ENCODE measurements at places on chromosomes 6 and 20.

DNA sequence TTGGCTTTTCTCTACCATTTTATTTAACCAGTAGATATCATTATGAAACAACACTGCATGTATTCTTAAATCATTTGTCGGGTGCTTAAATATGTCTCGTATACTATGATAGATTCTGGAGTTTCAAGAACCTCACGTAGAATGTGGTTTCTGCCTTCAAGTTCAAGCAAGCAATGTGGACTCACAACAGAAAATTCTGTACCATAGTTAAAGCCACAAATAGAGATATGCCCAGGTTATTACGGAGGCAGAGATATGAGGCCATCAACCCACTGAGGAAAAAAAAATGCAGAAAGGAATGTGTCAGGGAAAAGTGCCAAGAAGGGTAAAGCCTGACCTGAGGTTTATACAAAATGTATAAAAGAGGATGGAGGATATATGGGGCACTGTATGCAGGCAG is 109.9 kb downstream of the GFRAL start:
- no peak for DNase-seq
- H3K4me1 ChIP-seq, result no peaks in the 10 kb centered on the region
- no peak overlapping the region for H3K27ac ChIP-seq
- no peak overlapping the region for H3K4me3 ChIP-seq
- H3K36me3 ChIP-seq, result no peaks in the 10 kb centered on the region
- H3K27me3 ChIP-seq, result no peaks in the 10 kb centered on the region

DNA sequence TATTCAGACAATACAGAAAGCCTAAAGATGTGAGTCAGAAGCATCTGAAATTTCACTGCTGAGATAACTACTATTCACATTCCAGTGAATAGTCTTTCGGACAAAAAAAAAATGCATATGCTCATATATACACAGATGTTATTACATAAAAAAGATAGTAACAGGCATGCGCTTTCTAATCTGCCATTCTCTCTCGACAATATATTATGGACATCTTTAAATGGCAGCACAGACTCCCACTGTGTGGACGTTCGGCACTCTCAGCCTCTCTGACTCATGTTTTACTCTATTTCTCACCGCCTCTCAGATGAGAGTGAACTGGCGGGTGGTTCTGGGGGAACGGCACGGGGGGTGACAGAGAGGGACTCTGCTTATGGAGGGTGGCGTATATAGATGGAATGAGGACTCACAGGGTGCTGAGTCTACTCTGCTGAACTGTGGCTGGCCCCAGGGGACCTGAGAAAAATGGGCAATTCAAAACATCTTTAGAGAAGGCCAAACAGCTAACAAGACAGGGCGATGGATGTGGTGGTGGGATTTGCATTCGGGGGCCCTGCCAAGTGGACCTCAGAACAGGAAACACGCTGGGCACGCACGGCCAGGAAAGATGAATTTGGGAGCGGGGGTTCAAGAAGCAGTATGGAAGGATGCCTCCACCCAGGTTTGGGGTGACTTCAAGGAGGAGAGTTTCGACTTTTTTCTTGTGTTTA is 68.9 kb downstream of the MDGA1 start:
- peaks cover 10% of the 10 kb centered on the region for H3K4me1 ChIP-seq
- H3K36me3 ChIP-seq, result no peaks in the 10 kb centered on the region
- H3K4me3 ChIP-seq, result no peak overlapping the region
- no peaks in the 10 kb centered on the region for H3K27me3 ChIP-seq

GRCh38 chr6:46288835-46289234 is 118.1 kb upstream of the ENPP5 start:
- H3K4me1 ChIP-seq, result no peaks in the 10 kb centered on the region
- no peak overlapping the region for H3K4me3 ChIP-seq
- no peak overlapping the region for H3K27ac ChIP-seq
- no peak for DNase-seq
- H3K36me3 ChIP-seq, result no peaks in the 10 kb centered on the region

DNA sequence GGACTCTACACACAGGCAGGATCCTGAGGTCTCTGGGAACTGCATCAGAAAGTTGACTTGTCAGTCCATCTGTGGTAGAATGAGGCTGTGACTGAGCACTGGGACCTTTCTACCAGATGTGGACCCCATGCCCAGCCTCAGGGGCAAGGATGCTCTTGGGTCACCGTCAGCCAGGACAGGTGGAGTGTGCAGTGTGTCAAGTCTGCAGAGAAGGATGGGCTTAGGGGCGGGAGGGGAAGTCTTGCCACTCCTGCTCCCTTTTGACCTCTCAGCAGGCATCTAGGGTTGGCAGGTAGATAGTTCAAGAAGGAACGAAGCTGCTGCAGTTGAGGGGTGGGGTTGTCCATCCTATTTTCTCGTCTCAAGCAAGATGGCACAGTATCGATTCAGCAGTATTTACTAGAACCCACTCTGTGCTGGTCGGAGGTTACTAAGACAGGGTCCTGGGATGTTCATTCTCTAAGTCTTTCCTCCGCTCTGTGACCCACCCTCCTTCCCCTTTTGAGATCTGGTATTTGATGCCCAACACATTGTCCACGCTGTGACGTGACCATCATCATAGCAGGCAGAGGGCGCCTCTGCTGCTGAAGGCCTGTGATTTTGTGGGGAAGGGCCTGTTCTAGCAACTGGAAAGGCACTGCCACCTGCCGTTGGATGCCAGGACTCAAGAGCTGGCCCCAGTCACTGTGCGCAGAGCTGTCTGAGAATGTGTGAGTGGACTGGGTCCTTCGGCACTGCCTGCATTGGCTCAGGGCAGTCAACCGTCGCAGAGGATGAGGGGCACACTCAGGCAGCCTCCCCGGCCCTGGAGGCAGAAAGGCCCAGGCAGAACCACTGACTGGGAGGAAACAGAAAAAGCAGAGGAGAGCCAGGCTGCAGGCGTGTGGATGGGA is 23.2 kb downstream of the RBCK1 start:
- H3K36me3 ChIP-seq, result no peaks in the 10 kb centered on the region
- H3K4me1 ChIP-seq, result no peaks in the 10 kb centered on the region
- H3K4me3 ChIP-seq, result no peak overlapping the region
- no peak for DNase-seq
- H3K27me3 ChIP-seq, result no peaks in the 10 kb centered on the region

- H3K27me3 ChIP-seq, result no peaks in the 10 kb centered on the region
- H3K27ac ChIP-seq, result no peak overlapping the region
- H3K4me1 ChIP-seq, result peaks cover under 1% of the 10 kb centered on the region
- H3K4me3 ChIP-seq, result no peak overlapping the region
- H3K36me3 ChIP-seq, result no peaks in the 10 kb centered on the region
Measured at GRCh38 chr20:33568868-33569801, 79.2 kb downstream of the CBFA2T2 start.

DNA sequence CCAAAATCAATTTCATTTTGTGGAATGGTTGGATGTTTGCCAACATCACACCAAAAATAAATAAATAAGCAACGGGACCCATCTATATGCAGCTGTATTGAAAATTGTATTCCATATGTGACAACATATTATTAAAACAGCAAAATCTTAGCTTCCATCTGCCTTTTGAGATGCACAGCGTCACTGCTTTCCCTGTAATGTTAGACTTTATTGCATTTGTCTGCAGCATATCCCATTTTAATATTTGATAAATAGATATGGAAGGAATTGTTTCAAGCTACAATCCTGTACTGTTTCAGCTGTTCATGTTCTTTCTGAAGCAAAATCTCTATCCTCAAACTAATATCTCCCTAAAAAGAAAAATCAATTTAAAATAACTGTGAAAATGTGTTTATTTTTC is 509.1 kb downstream of the PKHD1 start:
- DNase-seq, result no peak
- H3K27ac ChIP-seq, result no peak overlapping the region
- H3K4me1 ChIP-seq, result no peaks in the 10 kb centered on the region
- H3K4me3 ChIP-seq, result no peak overlapping the region
- H3K27me3 ChIP-seq, result no peaks in the 10 kb centered on the region
- no peaks in the 10 kb centered on the region for H3K36me3 ChIP-seq

DNA sequence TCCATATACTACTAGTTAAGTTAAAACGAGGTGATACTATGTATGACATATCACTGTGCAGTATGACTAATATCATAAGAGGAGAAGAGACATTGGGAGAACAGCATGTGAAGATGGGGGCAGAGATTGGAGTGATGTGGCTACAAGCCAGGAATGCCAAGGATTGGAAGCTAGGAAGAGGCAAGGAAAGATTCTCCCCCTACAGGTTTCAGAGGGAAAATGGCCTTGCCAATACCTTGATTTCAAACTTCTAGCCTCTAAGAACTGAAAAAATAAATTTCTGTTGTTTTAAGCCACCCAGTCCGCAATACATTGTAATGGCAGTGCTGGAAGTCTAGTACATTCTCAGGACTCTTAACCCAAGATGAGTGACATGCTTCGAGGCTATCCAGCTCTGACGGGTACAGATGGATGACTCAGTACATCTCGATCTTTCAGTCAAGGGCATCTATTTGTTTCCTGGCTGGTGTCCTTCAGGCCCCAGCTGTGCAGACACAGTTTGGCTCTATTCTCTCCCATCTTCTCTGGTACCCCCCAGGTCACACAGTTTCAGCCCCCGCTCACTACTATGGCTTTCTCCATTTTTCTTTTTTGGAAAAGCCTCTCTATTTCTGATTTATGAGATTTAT is 55.5 kb upstream of the THEMIS start:
- H3K36me3 ChIP-seq, result no peaks in the 10 kb centered on the region
- no peak overlapping the region for H3K27ac ChIP-seq
- H3K4me1 ChIP-seq, result no peaks in the 10 kb centered on the region
- H3K4me3 ChIP-seq, result no peak overlapping the region

DNA sequence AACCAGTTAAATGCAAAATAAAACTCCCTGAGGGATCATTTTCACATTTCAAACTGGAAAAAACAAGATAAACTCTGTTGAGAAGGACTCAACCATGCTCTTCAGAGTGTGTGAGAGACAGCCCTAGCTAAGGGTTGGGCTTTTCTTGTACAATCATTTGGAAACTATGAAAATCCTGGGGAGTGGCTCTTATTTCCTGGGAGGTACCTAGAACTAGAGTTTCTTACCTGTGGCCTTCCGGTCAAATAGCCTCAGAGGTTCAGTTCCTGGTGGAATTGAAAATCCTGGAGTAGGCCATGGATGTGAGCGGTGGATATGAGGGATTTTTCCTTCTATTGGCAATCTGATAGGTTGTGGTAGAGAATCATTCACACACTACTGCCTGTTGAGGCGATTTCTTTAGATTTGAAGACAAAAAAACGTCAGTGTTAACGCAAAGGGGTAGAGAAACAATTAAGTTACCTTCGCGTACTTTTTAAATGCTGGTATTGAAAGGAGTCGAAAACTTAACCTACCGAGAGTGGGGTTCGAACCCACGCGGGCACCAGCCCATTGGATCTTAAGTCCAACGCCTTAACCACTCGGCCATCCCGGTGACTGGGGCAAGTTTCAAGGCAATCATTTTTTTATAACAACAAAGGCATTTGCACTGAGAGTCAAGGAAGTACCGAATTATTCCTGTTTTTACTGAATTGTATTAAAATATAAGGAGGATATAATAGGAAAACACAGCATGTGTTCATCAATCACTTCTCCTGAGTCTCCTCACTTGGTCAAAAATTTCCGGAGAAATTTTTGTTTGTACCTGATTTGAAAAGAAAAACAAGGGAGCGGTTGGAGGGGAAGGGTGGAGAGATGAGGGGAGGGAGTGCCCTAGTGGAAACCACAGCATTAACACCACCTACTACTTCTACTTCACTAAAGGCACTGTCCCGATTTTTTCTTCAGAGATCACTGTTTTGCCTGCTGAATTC is 191.3 kb downstream of the OR2B2 start:
- DNase-seq, result no peak
- H3K36me3 ChIP-seq, result no peaks in the 10 kb centered on the region
- H3K27me3 ChIP-seq, result no peaks in the 10 kb centered on the region
- no peak overlapping the region for H3K4me3 ChIP-seq
- H3K4me1 ChIP-seq, result no peaks in the 10 kb centered on the region
- no peak overlapping the region for H3K27ac ChIP-seq

DNA sequence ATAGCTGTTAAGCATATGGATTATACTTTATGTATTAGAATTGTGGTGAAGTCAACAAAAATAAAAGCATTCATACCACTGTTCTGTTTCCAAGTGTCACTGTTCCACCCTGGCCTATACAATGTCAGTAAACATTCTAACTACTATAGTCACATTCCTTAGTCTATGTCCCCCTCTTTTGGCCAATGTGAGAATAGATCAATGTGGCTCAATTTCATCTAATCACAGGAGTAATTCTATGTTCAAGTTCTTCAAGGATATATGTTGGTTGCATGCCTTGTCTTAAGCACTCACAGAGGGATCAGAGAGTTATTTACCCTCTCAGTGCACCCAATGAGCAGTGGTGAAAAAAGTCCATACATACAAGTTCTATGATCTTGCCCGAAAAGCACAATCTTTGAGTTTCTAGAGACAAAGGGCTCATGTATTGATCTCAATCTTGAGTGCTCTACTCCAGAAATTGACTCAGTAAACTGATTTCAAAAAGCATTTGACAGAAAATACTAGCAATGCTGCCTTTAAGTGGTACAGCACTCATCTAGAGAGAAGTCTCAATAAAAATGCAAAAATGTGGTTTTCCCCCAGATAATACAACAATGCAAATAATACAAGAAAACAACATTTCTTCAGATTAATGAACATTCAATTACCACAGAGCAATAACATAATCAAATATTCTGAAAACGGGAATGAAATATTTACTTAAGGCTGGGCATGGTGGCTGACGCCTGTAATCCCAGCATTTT is 16.5 kb downstream of the SMLR1 start:
- no peak overlapping the region for H3K4me3 ChIP-seq
- no peaks in the 10 kb centered on the region for H3K27me3 ChIP-seq
- H3K27ac ChIP-seq, result no peak overlapping the region
- no peaks in the 10 kb centered on the region for H3K4me1 ChIP-seq
- DNase-seq, result peak; percentile 27

DNA sequence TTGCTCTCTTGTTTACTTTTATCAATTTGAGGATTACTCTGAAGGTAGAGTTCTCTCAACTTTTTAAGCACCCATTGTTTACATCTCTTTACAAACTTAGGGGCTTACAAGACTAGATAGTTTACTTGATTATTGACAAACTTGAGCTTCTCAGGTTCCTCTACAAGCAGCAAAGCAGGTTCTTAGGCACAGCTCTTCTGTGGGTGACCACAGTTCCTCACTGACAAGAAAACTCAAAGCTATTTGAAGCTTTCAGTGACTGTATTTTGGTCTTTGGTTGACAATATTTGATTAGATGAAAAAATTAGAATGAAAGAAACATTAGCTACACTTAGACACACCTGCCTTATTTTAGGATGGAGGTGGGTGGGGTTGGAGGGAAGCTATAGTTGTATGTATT is 327.3 kb upstream of the RUNX2 start:
- H3K4me1 ChIP-seq, result no peaks in the 10 kb centered on the region
- no peaks in the 10 kb centered on the region for H3K27me3 ChIP-seq
- H3K36me3 ChIP-seq, result no peaks in the 10 kb centered on the region
- H3K4me3 ChIP-seq, result no peak overlapping the region

DNA sequence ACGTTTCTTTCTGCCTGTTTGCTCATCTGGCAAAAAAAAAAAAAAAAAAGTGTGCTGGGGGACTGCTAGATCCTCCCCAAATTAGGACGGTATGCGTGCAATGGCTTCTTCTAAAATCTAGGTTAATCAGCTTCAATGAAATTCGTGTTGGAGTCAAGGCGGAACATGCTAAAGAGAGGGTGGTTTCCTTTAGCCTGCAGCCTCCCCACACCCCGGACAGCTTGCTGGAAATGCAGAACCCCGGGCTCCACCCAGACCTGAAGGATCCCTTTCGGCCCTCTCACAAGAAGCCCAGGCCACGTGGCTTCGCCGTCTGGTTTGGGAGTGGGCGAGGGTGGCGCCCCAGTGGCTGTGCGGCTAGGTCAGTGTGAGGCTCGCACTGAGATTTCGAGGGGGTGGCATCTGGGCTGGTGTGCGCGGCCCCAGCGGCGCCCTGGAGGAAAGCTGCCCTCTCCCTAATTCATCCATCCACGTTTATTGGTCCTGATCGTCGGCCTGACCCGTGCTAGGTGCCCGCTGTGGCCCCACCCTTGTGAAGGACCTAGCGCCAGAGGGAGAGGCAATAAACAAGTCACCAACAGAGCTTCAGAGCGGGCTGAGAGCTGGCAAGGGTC is 49.0 kb downstream of the APCDD1L start:
- no peaks in the 10 kb centered on the region for H3K36me3 ChIP-seq
- H3K4me3 ChIP-seq, result no peak overlapping the region
- DNase-seq, result no peak
- no peaks in the 10 kb centered on the region for H3K4me1 ChIP-seq

Data from tibial nerve (tissue), 4 donors.